Bladder microvascular endothelial cell (primary cell): ENCODE measurements at places on chromosomes 5 and 9. TPM values are rescaled to one million over a fixed set of nuclear protein-coding genes. Genes with fewer than 3 reads are reported as not detected.

BTNL8 gene
- not detected in 2 replicates for total RNA-seq

CLIC3 gene
- total RNA-seq, result not detected in 2 replicates

CEP72 gene
- total RNA-seq, result 3.4 and 3.8 TPM in 2 replicates

MLANA gene
- total RNA-seq, result not detected in 2 replicates

C5orf24 gene
- 30.3 and 63.4 TPM in 2 replicates for total RNA-seq

TMEM215 gene
- not detected in 2 replicates for total RNA-seq

C1QTNF2 gene
- total RNA-seq, result 0.31 TPM in 1 of 2 replicates, not detected in the other

CDH6 gene
- 0.16 and 0.19 TPM in 2 replicates for total RNA-seq

IL7R gene
- 0.97 and 1.9 TPM in 2 replicates for total RNA-seq

GFI1B gene
- not detected in 2 replicates for total RNA-seq

RABL6 gene
- total RNA-seq, result 66.5 and 73.3 TPM in 2 replicates

ARAP3 gene
- 26.2 and 58.8 TPM in 2 replicates for total RNA-seq

RPL35 gene
- 1,846 and 2,370 TPM in 2 replicates for total RNA-seq

WNT8A gene
- not detected in 2 replicates for total RNA-seq

RNF208 gene
- total RNA-seq, result 0.16 and 0.31 TPM in 2 replicates

GABRA6 gene
- total RNA-seq, result not detected in 2 replicates

BTNL9 gene
- 0.13 and 0.81 TPM in 2 replicates for total RNA-seq

DDX4 gene
- not detected in 2 replicates for total RNA-seq

MYOT gene
- total RNA-seq, result not detected in 2 replicates

PCDHB5 gene
- total RNA-seq, result 0.32 and 3.6 TPM in 2 replicates

CARD6 gene
- 18.3 and 33.1 TPM in 2 replicates for total RNA-seq

SPINK13 gene
- total RNA-seq, result not detected in 2 replicates

KIF4B gene
- 0.16 and 0.38 TPM in 2 replicates for total RNA-seq

ADAMTS2 gene
- 0.88 and 2.6 TPM in 2 replicates for total RNA-seq

SUSD3 gene
- 0.16 TPM in 1 of 2 replicates, not detected in the other for total RNA-seq
